ENCODE measurements at places on chromosomes 1 and 21. TPM values are rescaled to one million over a fixed set of nuclear protein-coding genes. Genes with fewer than 3 reads are reported as not detected.
A peak's percentile ranks its signal among the peaks of the same experiment; 100 is the strongest.

The C21orf58 gene
- total RNA-seq: 4.0 TPM

GRCh38 chr1:97603776-97604175 is 317.1 kb downstream of the DPYD start:
- DNase-seq: peak; percentile 57

The E2F2 gene
- total RNA-seq: 3.5 TPM

The SPRR5 gene
- total RNA-seq: not detected

DNA sequence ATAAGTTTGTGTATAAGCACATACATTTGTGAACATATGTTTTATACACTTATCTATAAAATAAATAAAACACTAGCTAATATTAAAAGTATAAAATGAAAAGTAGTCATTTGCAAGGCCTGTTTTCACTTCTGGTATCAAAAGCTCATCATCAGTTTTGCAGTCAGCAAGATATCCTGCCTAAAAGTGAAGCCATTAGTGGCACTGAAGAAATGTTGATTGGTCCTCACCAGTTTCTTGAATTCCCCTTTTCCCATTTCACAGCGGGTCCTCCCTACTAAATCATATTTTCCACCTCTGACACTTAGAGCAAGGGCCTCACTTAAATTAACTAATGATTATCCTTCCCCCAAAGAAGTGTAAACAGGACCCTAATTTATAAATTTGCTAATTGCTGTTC is 6.7 kb downstream of the TBX15 start:
- DNase-seq: peak; percentile 53

DNA sequence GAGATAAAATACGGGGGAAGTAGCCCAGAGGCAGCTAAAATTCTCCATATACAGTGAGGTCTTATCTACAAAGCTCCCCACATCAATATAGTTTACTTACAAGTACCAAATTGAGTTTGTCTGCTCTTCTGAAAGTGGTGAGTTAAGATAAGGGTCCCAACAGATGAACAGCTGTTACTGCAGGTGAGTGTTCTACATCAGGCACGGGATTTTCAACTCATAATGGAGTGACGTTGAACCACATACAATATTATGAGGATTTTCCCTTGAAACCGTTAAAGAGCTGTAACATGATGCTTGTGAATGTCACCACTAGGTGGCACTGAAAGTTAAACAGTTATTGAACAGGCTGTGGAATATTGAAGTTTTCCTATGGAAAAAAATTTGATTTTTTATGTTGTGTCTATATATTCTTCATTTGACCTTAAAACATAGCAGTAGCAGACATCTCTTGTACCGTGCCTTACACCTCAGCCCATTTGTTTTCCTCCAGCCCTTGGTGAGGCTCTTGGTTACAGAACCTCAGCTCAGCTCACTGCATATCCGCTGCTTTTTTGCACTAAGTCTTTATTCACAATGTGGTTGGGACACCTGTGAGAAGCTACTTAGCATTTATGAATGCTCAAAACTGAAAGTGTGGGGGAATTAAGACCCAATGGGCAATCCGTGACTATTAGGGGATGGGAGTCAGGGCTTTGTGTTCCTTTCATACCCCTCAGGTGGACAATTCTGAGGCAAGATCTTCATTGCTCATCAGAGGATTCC is 23.2 kb downstream of the CD1D start:
- peak; percentile 80 for DNase-seq

GRCh38 chr1:178341261-178341956 is 155.4 kb downstream of the CLEC20A start:
- DNase-seq: peak; percentile 57

Measured in muscle of leg (tissue), 16 donors.